ENCODE measurements at places on chromosomes 6 and 20.

GRCh38 chr6:128150376-128150775 lies 249.5 kb upstream of the THEMIS start:
- DNase-seq: no peak

GRCh38 chr20:7080472-7080871 lies 313.0 kb downstream of the BMP2 start:
- no peak for DNase-seq

GRCh38 chr20:1015181-1015580 lies 13.1 kb upstream of the RSPO4 start:
- DNase-seq: no peak

- no peak for DNase-seq
Observed at GRCh38 chr6:170107606-170108222, 183.2 kb downstream of the DLL1 start.

DNA sequence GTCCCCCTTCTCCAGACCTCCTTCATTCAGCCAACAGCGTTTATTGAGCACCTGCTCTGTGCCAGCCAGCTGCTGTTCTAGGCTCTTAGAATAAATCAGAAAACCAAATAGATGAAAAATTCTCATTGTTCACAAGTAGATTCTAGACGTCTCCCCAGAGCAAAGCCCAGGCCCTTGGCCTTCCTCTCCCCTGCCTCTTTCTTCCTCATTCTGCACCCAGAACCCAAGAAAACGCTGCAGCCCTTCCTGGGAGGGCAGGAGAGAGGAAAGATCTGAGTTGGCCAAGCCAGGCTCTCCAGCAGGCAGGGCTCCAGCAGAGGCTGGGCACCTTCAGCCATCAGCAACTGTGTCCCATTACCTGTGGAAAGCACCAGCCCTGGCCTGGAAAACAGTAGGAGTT lies 12.0 kb upstream of the BPI start:
- DNase-seq: no peak

DNA sequence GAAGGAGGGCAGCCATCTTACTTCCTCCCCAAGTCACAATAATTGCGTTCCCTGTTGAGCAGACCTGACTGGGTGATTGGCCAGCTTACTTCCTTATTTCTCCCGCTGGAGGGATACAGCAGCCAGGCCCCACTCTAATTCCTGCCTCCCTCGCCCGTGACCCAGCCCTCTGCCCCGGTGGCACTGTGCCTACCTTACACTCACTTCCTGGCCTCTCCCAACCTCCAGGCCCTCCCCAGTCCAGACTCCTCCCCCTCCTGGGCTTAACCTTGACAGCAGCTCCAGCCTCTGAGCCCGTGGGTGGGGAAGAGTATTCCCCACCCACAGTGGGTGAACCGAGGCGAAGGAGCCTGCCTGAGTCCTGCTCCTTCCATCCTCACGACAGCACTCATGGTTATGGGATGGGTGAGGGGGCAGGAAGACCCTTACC lies 3.0 kb downstream of the BAK1 start:
- no peak for DNase-seq

DNA sequence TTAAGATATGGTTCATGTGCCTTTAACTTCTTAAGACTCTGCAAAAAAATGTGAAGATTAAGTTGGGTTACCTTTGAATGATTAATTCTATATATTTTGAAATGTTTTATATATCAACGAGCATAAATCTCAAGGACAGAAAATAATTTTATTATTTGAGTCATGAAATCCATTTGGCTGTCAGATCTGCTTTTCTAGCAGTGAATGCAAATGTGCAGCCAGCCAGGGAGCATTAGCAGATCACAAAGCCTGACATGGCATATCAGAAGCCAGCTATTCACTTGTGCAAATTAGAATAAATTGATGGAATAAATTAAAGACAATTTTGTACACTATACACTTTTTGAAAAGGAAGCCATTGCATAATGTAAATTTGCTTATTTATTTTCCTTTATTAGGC lies 424.3 kb downstream of the ADGRB3 start:
- no peak for DNase-seq
